ENCODE measurements at places on chromosomes 1 and 21. TPM values are rescaled to one million over a fixed set of nuclear protein-coding genes. Genes with fewer than 3 reads are reported as not detected.

Gene SWT1
- 2.9 TPM for total RNA-seq

Gene TMEM39B
- total RNA-seq: 26.0 TPM

Gene CD5L
- total RNA-seq: not detected

Gene KRTAP7-1
- not detected for total RNA-seq

Gene ZNF687
- 28.7 TPM for total RNA-seq

Gene ZFP69B
- total RNA-seq: 3.7 TPM

Gene ZNF669
- 7.0 TPM for total RNA-seq

Gene FLG2
- total RNA-seq: not detected

Gene PLA2G2A
- total RNA-seq: not detected

Gene FMO3
- total RNA-seq: not detected

Gene BARHL2
- total RNA-seq: not detected

- H3K4me1 ChIP-seq: no peaks in the 10 kb centered on the region
- DNase-seq: no peak
- peaks cover 80% of the 10 kb centered on the region for H3K27me3 ChIP-seq
- no peak overlapping the region for H3K27ac ChIP-seq
- no peaks in the 10 kb centered on the region for H3K36me3 ChIP-seq
Measured at GRCh38 chr1:3411806-3412205, 42.7 kb upstream of the ARHGEF16 start.

- H3K4me1 ChIP-seq: peaks cover 32% of the 10 kb centered on the region
- H3K4me3 ChIP-seq: no peak overlapping the region
- no peaks in the 10 kb centered on the region for H3K27me3 ChIP-seq
- H3K36me3 ChIP-seq: no peaks in the 10 kb centered on the region
- no peak overlapping the region for H3K27ac ChIP-seq
- no peak for DNase-seq
Measured at GRCh38 chr1:17197696-17198095, 7.2 kb upstream of the PADI1 start.

DNA sequence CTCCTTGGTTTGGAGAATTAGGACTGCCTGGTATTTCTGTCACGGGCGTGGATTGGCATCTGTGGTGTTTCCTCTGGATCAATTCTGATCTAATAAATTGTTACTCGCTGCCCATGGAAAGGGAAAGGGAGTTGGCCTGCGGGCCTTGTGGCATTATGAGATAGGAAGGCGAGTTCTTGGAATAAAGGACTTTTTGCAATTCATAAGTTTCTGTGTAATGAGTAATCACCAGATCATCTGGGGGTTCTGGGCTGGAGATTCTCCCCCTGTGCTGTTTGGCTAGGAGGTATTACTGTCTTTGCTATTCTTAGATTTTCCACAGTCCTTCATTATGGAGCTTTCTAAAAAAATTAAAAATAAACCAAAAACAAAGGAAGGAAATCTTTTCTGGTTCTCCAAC lies 315.9 kb downstream of the CAMTA1 start:
- H3K27me3 ChIP-seq: peaks cover 51% of the 10 kb centered on the region
- H3K4me3 ChIP-seq: no peak overlapping the region
- no peak overlapping the region for H3K27ac ChIP-seq
- no peaks in the 10 kb centered on the region for H3K4me1 ChIP-seq
- no peaks in the 10 kb centered on the region for H3K36me3 ChIP-seq

- H3K27ac ChIP-seq: no peak overlapping the region
- no peak for DNase-seq
- H3K4me3 ChIP-seq: no peak overlapping the region
- no peaks in the 10 kb centered on the region for H3K27me3 ChIP-seq
- H3K36me3 ChIP-seq: peaks cover 8% of the 10 kb centered on the region
- H3K4me1 ChIP-seq: peaks cover 26% of the 10 kb centered on the region
Measured at GRCh38 chr1:37493336-37494098, 19.1 kb downstream of the ZC3H12A start.

DNA sequence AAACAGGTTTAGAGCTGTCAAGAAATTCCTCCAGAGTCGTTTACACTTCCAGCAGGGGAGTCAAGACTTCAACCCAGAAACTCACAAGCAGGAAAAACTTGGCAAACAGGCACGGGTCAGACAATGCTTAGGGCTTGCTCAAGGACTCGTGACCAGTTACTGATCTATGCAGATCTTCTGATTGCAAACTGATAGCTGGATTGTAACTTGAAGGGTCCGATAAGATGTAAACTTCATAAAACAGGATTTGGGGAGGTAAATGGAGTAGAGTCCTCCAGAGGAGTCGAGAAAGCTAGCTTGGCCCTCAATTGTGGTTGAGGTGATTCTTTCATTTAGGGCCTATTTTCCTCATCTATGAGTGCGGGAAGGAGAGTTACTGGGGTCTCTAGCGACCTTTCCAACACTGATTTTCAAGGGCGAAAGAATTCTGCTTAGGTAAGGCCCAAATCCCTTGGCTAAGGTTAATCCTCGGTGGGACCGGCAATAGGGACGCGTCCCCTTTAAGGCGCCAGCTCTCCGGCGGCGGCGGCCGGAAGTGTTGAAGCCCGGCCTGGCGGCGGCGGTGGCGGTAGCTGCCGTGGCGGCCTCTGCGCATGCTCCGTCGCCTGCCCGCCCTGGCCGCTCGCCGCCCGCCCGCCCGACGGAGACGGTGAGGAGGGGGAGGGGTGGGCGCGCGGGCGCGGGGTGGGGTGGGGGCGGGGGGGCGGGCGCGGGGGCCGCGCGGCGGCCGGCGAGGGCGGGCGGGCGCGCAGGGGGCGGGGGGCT lies at the start of gene GMEB1:
GMEB1 (plus strand) TSS at position 594 of the 765 bp plus-strand sequence. CDS start 14,829 bp downstream, outside the sequence.
- H3K4me1 ChIP-seq: no peaks in the 10 kb centered on the region
- H3K27me3 ChIP-seq: no peaks in the 10 kb centered on the region
- no peaks in the 10 kb centered on the region for H3K36me3 ChIP-seq
- peak within 1 kb of the TSS; percentile 75 for H3K27ac ChIP-seq

GRCh38 chr1:81915937-81916336 lies 115.2 kb downstream of the ADGRL2 start:
- DNase-seq: no peak
- no peaks in the 10 kb centered on the region for H3K27me3 ChIP-seq
- H3K4me1 ChIP-seq: peaks cover 18% of the 10 kb centered on the region
- no peak overlapping the region for H3K4me3 ChIP-seq
- no peak overlapping the region for H3K27ac ChIP-seq
- H3K36me3 ChIP-seq: no peaks in the 10 kb centered on the region

DNA sequence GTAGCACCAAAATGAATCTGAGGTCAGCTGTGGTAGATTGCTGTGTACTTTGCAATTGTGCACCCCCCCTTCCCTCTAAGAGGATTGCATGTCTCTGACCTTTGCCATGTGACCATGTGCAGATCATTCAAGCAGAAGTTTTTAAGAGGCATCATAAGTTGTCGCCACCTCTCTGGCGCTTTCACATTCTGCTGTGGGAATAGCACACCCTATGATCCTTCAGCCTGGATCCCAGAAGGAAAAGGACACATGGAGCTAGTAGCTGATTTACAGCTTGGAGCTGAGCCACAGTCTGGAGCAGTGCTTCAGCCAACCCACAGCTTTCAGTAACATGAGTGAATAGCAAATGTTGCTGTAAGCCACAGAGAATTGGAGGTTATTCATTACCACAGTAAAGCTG lies 158.5 kb downstream of the TSEN15 start:
- H3K27ac ChIP-seq: no peak overlapping the region
- H3K4me3 ChIP-seq: no peak overlapping the region
- no peaks in the 10 kb centered on the region for H3K27me3 ChIP-seq
- peaks cover 7% of the 10 kb centered on the region for H3K4me1 ChIP-seq
- DNase-seq: no peak

- H3K27ac ChIP-seq: no peak overlapping the region
- no peaks in the 10 kb centered on the region for H3K36me3 ChIP-seq
- H3K27me3 ChIP-seq: no peaks in the 10 kb centered on the region
- H3K4me1 ChIP-seq: no peaks in the 10 kb centered on the region
Measured at GRCh38 chr1:164137273-164137925, 421.6 kb upstream of the PBX1 start.

- no peak for DNase-seq
- H3K27me3 ChIP-seq: no peaks in the 10 kb centered on the region
- H3K4me1 ChIP-seq: peaks cover 36% of the 10 kb centered on the region
- H3K27ac ChIP-seq: peak overlapping the region; percentile 61
- peak overlapping the region; percentile 7 for H3K4me3 ChIP-seq
- H3K36me3 ChIP-seq: no peaks in the 10 kb centered on the region
Measured at GRCh38 chr1:9824702-9825089, 931 bp upstream of the CLSTN1 start.

- no peak overlapping the region for H3K4me3 ChIP-seq
- no peak overlapping the region for H3K27ac ChIP-seq
- H3K27me3 ChIP-seq: no peaks in the 10 kb centered on the region
- DNase-seq: no peak
- no peaks in the 10 kb centered on the region for H3K36me3 ChIP-seq
Measured at GRCh38 chr1:34847094-34847493, 12.5 kb downstream of the SMIM12 start.

DNA sequence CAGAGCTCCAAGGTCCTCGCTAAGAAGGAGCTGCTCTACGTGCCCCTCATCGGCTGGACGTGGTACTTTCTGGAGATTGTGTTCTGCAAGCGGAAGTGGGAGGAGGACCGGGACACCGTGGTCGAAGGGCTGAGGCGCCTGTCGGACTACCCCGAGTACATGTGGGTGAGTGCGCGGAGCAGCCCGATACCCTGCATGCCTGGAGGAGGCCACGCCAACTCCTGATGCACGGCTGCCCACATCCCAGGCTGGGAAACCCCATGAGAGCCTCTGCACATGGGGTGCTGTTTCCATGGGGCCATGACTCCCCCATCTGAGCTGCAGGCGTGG lies 43.0 kb upstream of the TRAPPC10 start:
- H3K27ac ChIP-seq: no peak overlapping the region
- DNase-seq: no peak
- H3K36me3 ChIP-seq: no peaks in the 10 kb centered on the region
- H3K4me1 ChIP-seq: no peaks in the 10 kb centered on the region

- DNase-seq: no peak
- no peaks in the 10 kb centered on the region for H3K36me3 ChIP-seq
- H3K27ac ChIP-seq: no peak overlapping the region
- no peaks in the 10 kb centered on the region for H3K27me3 ChIP-seq
- H3K4me1 ChIP-seq: no peaks in the 10 kb centered on the region
Measured at GRCh38 chr1:24776821-24777220, 31.6 kb downstream of the CLIC4 start.

DNA sequence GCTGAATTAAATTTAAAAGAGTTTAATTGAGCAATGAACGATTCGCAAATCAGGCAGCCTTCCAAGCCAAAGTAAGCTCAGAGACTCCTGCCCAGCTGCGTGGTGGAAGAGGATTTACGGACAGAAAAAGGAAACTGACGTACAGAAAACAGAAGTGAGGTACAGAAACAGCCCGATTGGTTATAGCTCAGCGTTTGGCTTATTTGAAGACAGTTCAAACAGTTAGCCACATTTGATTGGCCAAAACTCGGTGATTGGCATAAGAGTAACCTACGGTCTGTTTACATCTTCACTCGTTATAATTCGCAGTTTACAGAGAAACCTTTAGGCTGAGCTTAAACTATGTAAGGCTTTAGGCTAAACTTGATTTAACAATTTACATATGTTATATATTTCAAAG lies 46.9 kb downstream of the CR1L start:
- H3K27me3 ChIP-seq: no peaks in the 10 kb centered on the region
- H3K4me1 ChIP-seq: no peaks in the 10 kb centered on the region
- DNase-seq: no peak
- no peak overlapping the region for H3K27ac ChIP-seq
- H3K4me3 ChIP-seq: no peak overlapping the region

DNA sequence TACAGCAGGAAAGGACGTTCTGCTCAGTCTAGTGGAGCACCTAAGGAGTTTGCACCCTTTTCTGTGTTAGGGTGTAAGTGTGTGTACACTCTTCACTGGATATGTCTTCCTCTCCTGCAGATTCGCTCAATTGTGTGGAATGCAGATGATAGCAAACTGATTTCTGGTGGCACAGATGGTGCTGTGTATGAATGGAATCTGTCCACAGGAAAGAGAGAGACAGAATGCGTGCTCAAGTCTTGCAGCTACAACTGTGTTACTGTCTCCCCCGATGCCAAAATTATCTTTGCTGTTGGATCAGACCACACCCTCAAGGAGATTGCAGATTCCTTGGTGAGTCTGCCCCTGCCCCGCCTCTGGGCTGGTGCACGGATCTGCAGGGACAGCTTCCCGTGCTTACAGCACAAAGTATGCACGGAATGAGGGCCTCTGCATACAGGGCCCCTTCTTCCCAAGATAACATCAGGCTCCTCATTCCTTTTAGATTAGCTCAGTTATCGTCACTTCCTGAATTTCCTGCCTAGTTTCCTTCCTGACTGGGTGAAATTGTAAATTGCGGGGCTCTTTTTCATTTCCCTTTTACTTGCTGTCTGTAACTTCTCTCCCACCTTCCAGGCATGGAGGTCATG lies 34.6 kb downstream of the CFAP57 start:
- H3K27me3 ChIP-seq: no peaks in the 10 kb centered on the region
- H3K36me3 ChIP-seq: no peaks in the 10 kb centered on the region
- H3K4me1 ChIP-seq: peaks cover 40% of the 10 kb centered on the region
- peak; percentile 98 for DNase-seq

GRCh38 chr1:86596224-86596623 lies 49.3 kb downstream of the CLCA4 start:
- H3K27me3 ChIP-seq: no peaks in the 10 kb centered on the region
- no peaks in the 10 kb centered on the region for H3K4me1 ChIP-seq
- no peak overlapping the region for H3K27ac ChIP-seq
- no peaks in the 10 kb centered on the region for H3K36me3 ChIP-seq

- no peak for DNase-seq
- no peaks in the 10 kb centered on the region for H3K36me3 ChIP-seq
- H3K27me3 ChIP-seq: no peaks in the 10 kb centered on the region
Measured at GRCh38 chr1:116164150-116164549, 53.0 kb downstream of the MAB21L3 start.

- no peak overlapping the region for H3K4me3 ChIP-seq
- H3K27me3 ChIP-seq: no peaks in the 10 kb centered on the region
- no peaks in the 10 kb centered on the region for H3K4me1 ChIP-seq
- H3K27ac ChIP-seq: no peak overlapping the region
- no peaks in the 10 kb centered on the region for H3K36me3 ChIP-seq
- no peak for DNase-seq
Measured at GRCh38 chr21:34166468-34166867, 93.1 kb downstream of the MRPS6 start.

DNA sequence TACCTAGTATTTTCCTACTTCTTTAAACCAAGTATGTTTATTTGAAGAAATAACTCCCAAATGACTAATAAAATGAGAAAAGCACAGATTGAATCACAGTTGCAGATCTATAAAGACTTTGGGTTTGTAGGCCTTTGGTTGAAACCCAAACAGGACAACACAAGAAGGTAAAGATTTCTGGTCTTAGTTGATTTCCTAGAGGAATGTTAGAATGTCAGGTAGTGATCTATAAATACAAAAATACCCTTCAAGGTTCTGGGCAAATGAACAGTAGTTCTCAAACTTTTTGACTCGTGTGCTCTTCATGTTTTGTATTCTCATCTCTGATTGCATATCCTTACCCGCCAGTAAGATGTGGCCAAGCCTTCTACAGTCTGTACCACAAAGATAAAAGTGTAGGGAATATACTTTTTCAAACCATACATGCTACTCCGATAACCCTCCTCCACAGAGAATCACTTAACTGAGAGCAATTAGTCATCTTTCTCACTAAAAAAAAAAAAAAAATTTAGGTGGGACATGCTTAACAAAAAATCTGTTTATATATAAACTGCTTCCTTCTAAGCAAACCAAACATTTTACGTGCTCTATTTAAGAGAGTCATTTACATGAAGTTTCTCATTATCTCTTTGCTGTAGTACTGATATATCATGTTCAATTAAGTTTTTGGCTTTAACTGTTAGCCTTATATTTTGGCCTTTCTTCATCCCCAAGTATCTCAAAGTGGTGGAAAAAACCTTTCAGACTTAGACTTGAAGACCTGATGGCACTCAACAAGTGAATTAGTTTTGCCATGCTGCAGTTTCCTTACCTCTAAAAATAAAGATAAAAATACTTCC lies 36.0 kb downstream of the CNIH4 start:
- no peak overlapping the region for H3K4me3 ChIP-seq
- no peaks in the 10 kb centered on the region for H3K4me1 ChIP-seq
- H3K36me3 ChIP-seq: peaks cover 60% of the 10 kb centered on the region
- no peak overlapping the region for H3K27ac ChIP-seq
- DNase-seq: no peak

Data from PC-9 (cell line).